ENCODE measurements at places on chromosomes 2 and 18.
A peak's percentile ranks its signal among the peaks of the same experiment; 100 is the strongest.

DNA sequence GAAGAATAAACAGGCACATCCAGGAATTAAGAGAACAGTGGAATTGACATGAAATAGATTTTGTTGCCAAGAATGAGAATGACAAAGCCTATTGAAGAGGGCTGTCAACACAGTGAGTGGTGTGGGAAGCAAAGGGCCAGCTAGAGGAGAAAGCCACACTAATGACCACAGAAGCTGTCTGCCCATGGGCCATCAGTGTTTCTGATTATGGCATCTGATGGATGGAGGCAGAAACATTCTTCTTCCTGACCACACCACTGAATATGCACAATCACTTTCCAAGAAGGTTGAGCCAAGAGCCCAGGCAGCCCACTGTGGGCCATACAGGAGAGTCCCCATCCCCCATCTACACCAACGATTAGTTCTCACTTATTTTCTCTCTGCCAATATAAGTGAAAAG is 146.0 kb upstream of the SH3BP4 start:
- DNase-seq: no peak

DNA sequence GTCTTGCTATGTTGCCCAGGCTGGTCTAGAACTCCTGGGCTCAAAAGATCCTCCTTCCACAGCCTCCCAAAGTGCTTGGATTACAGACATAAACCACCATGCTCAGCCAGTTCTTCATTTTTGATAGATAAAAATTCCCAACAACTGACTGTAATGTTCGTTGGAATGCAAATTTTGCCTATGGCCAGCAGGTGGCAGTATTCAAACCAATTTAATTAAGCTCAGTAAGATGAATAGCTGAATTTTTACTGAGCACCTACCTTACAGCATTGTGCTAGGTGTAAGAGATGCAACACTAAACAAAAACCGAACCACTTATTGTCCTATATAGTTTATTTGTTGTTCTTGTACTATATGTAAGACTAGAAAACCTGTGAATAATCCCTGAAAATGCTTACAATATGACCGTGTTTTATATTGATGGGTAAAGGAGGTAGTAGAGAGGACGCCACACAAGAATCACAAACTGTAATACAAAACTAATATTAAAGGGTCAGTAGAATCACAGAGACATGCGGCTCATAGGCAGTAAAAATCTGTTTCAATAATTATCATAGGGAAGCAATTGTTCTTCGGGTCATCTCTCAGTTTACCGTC is 8.2 kb upstream of the TMEM182 start:
- peak; percentile 12 for DNase-seq

DNA sequence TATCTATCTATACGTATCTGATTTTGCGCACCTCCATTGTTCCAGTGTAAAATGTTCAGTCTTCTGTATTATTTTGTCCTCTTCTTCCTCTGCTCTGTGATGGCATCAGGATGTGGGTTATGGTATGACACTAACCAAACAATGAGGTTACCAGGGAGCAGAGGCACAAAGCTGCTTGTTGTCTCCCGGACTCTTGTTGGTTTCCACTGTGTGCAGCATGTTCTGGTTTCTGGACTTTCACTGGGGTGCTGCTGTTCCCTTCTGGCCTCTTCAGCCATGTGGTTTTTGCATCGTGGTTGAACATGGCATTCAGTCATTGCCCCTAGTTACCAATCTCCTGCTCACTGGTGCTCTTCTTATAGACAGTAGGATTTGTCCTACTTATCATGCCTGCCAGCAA is 665.9 kb downstream of the CBLN2 start:
- no peak for DNase-seq

- no peak for DNase-seq
Observed at GRCh38 chr2:68250196-68250595, 2.1 kb downstream of the PPP3R1 start.

- DNase-seq: no peak
Observed at GRCh38 chr2:68770271-68771111, 35.9 kb downstream of the ARHGAP25 start.

DNA sequence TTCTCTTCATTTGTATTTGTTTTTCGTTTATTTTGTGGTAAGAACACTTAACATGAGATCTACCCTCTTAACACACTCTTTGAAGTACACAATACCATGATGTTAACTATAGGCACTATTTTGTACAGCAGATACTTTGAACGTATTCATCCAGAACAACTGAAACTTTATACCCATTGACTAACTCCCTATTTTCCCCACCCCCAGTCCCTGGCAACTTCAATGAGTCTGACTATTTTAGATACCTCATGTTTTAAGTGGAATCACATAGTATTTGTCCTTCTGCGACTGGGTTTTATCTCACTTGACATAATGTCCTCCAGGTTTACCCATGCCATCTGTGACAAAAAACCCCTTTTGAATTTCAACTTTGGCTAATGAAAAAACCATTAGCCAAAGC is 356.3 kb upstream of the CDH20 start:
- no peak for DNase-seq

- no peak for DNase-seq
Observed at GRCh38 chr2:192634557-192634956, 439.8 kb upstream of the TMEFF2 start.

- DNase-seq: no peak
Observed at GRCh38 chr2:110702514-110703380, 24.9 kb upstream of the BUB1 start.

DNA sequence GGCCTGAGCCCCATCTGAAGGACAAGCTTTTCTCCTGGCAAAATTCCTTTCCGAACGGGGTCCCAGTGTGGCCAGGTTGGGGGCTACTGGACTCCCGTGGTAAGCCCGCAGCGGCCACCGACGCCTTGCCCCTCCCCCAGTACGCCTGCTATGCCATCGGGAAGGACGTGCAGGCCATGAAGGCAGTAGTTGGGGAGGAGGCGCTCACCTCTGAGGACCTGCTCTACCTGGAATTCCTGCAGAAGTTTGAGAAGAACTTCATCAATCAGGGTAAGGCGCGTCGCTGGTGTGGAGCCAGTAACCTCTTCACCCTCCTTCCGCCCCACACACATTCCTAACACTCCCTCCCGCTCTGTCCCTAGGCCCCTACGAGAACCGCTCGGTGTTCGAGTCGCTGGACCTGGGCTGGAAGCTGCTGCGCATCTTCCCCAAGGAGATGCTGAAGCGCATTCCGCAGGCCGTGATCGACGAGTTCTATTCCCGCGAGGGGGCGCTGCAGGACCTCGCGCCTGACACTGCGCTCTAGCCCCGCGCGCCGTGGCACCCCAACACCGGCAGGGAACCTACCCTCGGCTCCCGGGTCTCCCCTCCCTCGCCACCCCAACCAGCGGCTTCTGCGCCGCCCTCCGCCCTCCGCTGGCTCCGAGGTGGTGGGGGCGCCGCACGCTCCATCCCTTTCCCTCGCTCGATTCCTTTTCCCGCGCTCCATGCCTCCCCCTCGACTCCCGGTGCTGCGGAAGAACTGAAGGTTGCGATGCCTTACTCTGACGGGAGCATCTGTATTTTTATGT is 13.6 kb upstream of the ANKRD53 start:
- peak; percentile 67 for DNase-seq

DNA sequence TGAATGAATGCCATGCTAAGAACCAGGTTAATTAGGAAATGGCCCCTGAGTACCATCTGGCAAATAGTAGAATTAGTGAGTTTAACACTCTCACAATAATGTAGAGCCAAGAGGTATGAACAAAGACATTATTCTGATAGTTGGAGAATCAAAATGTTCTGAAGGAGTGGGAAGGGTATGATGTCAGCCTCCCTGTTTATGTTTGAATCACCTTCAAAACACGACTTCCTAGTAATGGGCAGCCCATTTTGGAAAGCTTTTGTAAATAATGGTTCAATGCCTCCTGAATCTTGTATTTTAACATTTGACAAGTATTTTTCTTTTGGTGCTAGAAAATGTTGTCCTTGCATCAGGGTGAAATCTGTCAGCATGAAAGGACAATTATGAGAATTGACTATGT is 108.3 kb downstream of the DSEL start:
- no peak for DNase-seq

- no peak for DNase-seq
Observed at GRCh38 chr2:239081046-239081445, 233.2 kb downstream of the TWIST2 start.

DNA sequence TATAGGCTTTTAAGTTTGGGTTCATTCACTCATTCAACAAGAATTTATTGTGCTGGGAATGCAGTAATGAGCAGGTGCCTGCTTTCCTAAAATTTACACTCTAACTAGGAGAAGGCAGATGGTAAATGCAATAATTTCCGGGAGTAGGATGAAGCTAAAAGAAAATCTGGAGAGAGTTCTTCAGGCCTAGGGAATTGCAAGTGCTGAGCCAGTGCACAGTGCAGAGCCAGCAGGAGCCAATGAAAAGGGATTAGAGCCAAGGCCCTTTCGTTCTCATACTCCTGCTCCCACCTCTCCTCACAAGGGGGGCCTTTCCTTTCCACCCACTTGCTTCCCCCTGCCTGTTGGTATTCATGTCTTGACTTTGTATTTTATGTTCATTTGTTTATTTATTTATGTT is 55.1 kb downstream of the CFAP221 start:
- DNase-seq: no peak

DNA sequence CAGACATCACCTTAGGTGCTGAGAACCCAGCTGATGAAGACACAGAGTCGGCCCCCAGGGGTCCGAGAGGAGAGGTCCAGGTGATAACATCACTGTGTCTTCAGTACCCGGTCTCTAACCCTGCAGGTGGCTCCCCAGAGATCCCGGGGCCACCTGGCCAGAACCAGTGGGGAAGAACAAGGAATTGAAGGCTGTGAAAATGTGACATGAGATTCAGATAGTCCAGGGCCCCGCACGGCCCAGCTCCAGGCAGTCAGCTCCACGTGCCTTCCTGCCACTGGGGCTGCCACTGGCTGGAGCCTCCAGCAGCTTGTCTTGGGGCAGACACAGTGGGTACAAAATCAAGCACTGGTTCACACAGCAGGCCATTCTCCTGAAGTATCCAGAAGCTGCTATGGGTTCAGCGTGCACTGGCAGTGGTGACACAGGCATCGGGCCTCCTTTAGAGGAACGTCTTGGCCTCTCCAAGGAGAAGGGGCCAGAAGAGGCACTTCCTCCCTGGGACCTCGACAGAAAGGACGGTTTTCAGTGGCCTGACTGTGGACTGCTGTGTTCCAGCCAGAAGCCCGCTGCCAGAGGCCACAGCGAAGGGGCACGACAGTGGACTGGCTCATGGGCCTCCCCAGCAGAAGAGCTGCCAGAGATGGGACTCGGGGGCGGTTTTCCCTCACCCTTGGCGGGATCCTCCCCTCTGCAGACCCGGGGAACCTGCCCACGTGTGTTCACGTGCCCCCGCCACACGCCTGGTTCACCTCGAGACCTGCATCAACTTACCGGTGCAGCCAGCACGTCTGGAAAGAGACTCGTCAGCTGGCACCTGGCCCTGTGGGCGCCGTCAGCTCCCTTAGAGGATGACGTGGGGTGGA is 150.4 kb downstream of the HDAC4 start:
- DNase-seq: no peak

DNA sequence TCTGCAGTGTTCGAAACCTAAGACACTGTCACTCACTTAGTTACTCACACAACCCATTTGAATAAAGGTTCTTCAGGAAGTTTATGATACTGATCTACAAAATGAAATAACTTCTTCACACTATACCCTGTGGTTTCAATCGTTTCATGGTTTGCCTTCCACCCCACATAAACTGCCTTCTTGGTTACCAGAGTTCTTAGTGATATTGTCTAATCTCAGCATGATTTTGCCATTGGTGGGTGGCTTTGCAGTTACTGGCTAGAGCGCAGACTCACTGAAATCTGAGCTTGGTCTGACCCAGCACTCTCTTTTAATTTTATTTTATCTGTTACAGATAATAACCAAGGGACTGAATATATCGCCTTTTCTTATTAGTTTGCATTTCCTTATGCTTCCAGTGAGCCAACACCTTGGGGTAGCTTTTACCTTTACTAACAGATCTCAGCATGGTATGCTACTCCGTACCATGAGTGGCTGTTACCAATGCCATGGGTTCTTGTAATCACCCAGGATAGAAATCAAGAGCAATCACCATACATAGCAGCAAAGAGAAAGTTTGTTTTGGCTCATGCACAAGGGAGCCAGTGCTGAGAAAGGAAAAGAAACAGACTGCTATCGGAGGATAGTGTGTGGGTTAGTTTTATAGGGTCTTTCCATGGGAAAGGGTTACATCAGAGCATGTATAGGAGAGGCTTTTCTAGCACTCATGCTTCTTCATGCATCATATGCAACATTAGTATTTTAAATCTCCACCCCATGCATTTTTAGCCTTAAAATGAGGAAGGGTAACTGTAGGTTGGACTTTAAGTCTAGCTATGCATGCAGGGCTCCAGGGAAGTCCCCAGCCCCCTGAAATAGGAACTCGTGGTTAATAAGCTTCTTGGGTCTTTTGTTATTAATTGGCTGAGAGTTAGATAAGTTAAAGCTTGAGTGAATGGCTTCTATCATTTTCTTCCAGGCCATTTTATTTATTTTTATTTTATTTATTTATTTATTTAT is 33.3 kb downstream of the ANXA4 start:
- DNase-seq: no peak

DNA sequence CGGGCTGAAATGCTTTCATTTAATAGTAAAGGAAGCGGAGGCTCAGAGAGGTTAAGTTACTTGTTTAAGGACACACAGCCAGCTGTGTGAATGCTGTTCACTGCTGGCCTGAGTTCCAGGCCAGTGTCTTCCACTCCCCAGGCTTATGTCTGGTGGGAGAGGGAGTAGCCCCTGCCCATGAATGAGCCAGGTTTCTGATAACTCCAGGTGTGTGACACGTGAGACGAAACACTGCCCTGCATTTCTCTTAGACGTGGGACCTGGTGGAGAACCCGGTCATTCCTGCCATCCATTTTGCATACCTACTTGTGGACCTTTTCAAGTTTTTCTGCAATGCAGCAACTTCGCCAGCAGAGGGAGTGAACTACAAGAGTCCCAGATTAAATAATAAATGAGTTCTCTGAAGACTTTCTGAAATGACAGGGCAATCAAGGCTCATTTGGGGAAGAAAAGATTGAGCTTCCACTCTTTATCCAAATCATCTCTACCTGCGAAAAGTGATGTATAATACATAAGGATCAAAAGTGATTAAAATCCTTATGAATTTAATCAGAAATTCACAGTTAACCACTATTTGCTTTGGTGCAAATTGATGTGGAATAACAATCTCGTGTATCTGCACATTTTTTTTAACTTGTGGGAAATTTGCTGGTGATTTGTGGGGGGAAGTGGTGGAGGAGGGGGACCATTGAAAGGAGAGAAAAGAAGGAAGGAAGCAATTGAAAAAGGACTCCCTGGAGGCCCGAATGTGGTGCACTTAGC is 79.4 kb upstream of the ASB18 start:
- DNase-seq: peak; percentile 11
